ENCODE measurements at places on chromosomes 3 and 15.
A peak's percentile ranks its signal among the peaks of the same experiment; 100 is the strongest.

DNA sequence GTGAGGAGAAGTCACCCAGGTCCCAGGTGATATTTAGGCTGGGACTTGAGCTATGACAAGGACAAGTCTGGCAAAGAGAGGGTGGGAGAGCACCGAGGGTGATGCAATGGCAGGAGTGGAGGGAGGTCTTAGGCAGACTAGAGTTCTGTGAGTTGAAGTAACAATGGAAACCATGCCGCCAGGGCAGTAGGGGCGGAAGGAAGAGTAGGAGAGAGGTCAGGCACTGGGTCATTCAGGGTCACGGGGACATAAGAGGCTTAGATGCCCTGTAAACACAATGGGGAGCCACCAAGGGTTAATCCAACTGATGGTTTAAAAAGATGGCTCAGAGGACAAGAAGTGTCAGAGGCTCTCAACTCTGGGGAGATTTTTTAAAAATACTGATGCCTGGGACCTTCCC, 199.7 kb upstream of the LRTM1 start:
- DNase-seq, result no peak

DNA sequence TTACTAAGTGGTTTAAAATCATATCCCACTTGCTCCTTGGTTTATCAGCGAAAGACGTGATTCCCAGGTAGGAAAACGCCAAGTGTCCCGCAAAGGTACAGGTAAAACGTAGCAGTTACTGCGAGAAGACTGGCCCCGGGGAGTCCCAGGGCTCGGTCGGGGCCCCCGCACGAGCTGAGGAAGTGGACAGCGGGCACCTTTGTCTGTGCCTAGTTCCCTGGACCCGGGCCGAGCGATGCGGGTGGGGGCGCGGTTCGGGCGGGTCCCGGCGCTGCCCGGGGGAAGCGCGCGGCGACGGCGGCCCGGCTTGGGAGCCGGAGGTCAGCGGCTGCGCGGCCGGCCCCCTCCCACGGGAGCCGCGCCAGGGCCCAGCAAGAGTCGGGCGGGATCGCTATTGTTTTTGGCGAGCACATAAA, 864 bp upstream of the NEO1 start:
- no peak for DNase-seq

- DNase-seq, result peak; percentile 8
These were observed 8.0 kb downstream of the EPHB1 start for GRCh38 chr3:134803051-134803505.

DNA sequence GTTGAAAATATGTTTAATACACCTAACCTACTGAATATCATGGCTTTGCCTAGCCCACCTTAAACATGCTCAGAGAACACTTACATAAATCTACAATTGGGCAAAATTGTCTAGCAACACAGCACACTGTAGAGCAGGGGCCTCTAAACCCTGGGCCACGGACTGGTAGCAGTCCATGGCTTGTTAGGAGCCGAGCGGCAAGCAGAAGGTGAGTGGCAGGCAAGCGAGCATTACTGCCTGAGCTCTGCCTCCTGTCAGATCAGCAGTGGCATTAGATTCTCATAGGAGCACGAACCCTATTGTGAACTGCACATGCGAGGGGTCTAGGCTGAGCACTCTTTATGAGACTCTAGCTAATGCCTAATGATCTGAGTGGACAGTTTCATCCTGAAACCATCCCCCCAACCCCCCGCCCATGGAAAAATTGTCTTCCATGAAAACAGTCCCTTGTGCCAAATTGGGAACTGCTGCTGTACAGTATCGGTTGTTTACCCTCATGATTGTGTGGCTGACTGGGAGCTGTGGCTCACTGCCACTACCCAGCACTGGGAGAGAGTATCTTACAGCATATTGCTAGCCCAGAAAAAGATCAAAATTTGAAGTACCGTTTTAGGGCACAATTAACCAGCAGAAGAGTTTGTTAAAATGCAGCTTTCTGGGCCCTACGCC, 26.1 kb downstream of the CMSS1 start:
- DNase-seq, result no peak

GRCh38 chr3:159263750-159264553, 462.1 kb downstream of the MFSD1 start:
- no peak for DNase-seq

DNA sequence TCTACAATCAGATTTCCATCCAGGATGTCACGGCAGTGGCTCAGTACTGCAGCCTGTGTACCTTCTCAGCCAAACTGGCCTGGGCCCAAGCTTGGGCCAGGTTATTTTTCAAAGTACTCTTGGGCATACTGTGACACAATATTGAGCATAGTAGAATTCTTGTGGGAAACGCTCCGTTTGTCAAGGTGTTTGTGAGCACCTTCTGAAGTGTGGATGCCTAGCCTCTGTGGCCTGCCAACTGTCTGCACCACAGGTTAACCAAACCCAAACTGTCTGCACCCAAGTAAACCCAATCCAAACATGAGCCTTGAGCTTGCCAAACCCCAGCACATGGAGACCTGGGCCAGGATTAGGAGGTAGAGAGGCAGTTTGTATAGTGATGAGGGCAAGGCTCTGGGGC, 25.4 kb downstream of the CTDSPL start:
- no peak for DNase-seq

- DNase-seq, result no peak
These were observed 285.6 kb downstream of the EPHA3 start for GRCh38 chr3:89392991-89393390.

DNA sequence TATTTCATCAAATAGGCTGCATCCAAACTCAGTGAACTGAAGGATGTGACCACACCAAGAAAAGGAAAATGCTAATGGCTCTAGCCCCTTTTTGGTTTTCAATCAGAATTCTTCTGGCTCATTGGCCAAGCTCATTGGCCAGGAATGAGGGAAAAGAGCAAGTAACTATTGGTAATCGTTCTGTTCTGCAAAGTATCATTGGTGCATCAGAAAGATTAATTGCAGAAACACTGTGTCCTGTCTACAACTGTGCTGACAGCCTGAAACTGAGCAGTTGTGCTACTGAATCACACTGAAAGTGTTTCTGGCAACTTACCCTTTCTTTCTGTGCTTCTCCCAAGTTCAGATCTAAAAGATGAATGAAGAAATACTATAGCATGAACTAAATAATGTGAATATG, 116.4 kb upstream of the ROBO2 start:
- DNase-seq, result no peak

DNA sequence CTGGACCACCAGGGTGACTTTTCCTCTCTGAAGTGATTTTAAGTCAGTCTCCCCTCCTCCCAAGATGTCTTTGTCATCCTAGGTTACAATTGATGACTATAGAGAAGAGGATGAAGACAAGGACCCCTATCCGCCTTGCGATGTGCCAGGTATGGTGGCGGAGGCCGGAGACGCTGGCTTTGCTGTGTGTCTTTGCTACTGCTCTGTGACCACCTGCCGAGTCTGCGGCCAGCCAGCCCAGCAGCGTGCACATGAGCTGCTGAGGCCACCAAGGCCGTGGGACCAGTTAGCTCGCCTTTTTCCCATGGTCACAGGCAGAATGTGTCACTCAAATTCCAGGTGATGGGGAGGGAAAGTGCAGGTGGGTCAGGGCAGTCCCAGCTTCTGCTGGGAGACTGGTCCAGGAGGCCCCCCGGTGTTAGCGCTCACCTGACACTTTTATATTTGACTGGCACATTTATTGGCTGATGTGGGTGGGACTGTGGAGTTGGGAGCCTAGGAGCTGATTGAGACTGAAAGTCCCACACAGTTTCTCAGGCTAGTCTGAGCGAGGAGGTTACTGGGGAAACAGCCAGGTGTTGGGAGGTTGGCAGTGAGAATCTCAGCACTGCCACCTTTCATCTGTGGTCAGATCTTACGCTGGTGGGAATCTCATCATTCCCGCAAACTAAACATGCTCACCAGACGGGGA, 114.1 kb downstream of the CHDH start:
- DNase-seq, result no peak

GRCh38 chr15:72169236-72169920, 28.2 kb downstream of the GRAMD2A start:
- no peak for DNase-seq

- no peak for DNase-seq
These were observed 33.1 kb downstream of the ASB7 start for GRCh38 chr15:100635406-100636071.

- DNase-seq, result no peak
These were observed 5.2 kb downstream of the SNRK start for GRCh38 chr3:43291546-43291945.

DNA sequence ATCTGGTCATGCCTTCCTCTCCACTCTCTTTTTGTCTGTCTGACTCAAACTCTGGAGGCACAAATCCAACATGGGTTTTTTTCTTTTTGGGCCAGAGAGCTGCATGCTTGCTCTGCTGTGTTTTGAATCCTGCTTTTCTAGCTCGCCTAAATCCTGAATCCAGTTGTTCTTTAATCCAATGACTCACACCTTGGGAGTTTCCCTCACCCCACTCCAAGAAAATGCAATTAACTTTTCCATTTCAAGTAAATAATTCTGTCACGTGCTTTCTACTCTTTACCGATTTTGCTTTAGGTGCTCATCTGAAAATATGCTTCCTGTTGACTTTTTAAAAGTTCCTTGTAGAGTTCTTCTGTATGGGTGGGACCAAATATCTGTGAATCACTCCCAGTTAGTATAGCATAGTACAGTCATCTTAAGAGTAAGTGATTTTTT, 47.6 kb downstream of the SLMAP start:
- no peak for DNase-seq

- DNase-seq, result no peak
These were observed 156.9 kb downstream of the SOX2 start for GRCh38 chr3:181868576-181869082.

- DNase-seq, result no peak
These were observed 7.6 kb upstream of the PLA2G4F start for GRCh38 chr15:42163947-42164550.

- DNase-seq, result no peak
These were observed 232.8 kb upstream of the UMPS start for GRCh38 chr3:124497487-124497886.

GRCh38 chr15:28900892-28901586, 15.3 kb downstream of the APBA2 start:
- DNase-seq, result no peak

DNA sequence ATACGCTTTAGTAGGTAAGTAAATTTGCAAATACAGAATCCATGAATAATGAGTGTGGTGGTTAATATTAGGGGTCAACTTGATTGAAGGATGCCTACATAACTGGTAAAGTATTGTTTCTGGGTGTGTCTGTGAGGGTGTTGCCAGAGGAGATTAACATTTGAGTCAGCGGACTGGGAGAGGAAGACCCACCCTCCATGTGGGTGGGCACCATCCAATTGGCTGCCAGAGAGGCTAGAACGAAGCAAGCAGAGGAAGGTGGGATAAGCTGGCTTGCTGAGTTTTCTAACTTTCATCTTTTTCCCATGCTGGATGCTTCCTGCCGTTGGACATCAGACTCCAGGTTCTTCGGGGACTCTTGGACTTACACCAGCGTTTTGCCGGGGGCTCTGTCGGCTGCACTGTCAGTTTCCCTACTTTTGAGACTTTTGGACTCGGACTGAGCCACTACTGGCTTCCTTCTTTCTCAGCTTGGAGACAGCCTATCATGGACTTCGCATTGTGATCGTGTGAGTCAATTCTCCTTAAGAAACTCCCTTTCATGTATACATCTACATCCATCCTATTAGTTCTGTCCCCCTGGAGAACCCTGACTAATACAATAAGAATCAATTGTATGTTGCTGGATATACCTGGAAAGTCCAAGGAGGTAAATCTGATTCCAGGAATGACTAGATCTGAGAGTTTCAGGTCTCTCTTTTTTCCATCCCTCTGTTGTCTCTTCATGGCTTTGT, 25.8 kb upstream of the NEDD4 start:
- no peak for DNase-seq

- no peak for DNase-seq
These were observed 42.3 kb downstream of the FBXO22 start for GRCh38 chr15:75945953-75946352.

DNA sequence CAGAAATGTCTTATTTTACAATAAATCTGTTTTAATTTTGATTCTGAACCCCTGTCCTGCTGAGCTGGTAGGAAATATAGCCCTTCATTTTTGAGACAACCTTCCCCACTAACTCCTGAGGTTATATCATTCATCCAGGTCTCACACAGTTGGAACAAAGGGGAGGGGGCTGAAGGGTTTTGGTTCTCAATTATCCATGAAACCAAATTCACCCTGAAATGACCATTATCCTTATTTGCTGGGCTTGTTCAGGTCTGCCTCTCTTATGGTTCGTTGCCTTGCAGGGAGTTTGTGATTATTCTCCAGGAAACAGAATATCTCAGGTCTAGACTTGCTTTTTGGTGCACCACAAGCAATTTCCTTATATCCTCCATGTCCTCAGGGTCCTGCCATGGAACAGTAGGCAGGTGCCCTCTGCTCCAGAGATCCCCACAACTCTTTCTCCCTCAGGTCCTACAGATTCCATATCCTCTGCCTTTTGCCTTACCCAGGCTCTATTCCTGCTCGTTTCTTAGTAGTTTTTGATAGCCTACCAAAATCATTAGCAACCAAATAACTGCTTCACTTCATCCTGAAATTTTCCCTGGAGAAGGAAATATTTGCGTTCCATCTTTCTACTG, 94.4 kb downstream of the TGFBR2 start:
- no peak for DNase-seq

GRCh38 chr15:84982301-84982920, 755 bp downstream of the PDE8A start:
- peak; percentile 69 for DNase-seq

GRCh38 chr3:48974076-48974864, 15.8 kb upstream of the P4HTM start:
- no peak for DNase-seq

DNA sequence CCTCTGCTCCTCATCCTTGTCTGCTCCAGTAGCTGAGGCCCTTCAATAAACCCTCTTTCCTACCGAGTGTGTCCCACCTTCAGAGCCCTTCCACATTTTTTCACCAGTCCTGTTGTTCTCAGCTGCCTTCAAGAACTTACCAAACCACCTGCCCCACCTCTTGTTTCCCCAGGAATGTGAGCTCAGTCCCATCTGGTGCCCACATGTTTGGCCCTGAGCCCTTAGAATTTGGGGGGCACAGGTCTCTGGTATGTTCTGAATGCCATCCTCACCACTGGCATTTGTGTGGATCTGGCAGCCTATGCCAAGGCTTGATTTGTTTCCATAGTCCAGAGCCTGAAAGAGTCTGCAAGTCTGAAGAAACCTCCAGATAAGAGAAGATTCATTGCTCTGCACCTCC, 315.2 kb upstream of the PPP2R3A start:
- no peak for DNase-seq

- no peak for DNase-seq
These were observed 24.6 kb downstream of the TRA2B start for GRCh38 chr3:185912929-185913901.

DNA sequence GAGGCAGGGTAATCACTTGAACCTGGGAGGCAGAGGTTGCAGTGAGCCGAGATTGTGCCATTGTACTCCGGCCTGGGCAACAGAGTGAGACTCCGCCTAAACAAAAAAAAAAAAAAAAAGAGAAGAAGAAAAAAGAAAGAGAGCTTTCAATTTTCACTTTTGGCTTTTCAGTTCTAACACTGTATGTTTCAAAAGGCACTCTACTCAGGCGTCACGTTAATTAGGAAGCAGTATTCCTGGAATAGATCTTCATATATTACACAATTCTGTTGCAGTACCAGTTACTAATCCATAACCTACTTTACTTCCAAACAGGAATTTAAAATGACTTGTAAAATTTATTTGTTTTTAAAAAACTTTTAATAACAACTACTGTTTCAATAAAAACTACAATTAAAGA, 131.7 kb upstream of the PLXND1 start:
- no peak for DNase-seq

Data from type B pancreatic cell (in vitro differentiated cells).